ENCODE measurements at places on chromosomes 2 and 18.
A peak's percentile ranks its signal among the peaks of the same experiment; 100 is the strongest.

GRCh38 chr2:222561151-222561550, 94.7 kb downstream of the FARSB start:
- no peak for DNase-seq

GRCh38 chr2:241968417-241968816, 98.9 kb downstream of the RTP5 start:
- no peak for DNase-seq

DNA sequence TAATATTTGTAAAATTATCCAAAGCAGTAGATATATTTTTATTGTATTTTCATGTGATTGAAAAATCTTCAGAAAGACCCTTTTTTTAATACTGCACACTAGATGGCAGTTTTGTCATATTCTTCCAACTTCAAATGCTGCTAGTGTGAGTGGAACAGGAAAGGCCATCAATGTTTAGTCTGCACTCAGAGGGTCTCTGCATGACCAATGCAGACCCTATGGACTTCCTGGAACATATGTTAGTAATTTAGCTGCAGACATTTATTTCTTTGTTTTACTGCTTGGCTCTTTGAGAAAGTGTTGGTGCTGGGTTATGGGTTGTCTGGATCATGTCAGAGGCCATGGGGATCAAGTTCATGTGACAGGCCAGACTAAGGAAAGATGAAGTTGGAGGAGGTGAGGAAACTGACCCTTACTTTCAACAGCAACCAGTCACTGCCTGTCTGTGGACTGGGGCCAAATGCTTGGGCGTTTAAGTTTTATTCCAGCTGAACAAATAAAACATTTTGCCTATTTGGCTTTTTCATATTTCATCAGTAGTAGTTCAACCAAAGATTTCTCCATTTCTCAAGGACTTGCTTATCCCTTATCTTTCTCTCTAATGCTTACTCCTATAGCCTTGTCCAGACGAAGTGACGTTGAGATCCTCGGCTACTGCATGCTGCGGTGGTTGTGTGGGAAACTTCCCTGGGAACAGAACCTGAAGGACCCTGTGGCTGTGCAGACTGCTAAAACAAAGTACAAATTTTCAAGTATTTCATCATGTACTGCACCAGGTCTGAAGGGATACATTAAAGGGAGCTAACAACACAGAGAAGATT, 84.8 kb downstream of the VRK2 start:
- peak; percentile 68 for DNase-seq

GRCh38 chr18:32511147-32511546, 40.5 kb upstream of the GAREM1 start:
- DNase-seq = no peak

DNA sequence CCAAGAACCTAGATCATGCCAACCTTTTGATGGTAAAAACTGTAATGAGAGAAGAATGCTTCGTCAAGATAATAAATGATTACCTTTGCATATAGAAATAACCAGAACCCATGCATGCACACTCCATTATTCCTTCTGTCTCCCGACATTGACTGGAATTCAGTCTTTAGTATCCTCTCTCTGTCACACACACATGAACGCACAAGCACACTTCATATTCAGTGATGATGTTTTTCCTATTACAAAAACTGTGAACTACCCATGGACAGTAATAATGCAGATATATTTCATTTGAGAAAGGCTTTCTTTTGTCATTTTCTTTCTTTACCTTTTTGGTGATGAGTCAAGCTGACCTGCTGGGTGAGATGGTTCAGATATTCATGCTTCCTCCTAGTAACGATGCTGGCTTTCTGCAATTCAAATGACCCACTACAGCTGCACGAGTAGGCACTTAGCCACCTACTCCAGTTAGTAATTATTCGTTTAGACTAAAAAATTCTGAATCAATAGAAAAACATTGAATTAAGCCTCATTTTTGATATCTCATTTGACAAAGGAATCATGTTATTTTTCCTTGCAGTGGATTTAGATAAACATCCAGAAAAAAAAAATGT, 382.2 kb downstream of the TGIF1 start:
- no peak for DNase-seq

DNA sequence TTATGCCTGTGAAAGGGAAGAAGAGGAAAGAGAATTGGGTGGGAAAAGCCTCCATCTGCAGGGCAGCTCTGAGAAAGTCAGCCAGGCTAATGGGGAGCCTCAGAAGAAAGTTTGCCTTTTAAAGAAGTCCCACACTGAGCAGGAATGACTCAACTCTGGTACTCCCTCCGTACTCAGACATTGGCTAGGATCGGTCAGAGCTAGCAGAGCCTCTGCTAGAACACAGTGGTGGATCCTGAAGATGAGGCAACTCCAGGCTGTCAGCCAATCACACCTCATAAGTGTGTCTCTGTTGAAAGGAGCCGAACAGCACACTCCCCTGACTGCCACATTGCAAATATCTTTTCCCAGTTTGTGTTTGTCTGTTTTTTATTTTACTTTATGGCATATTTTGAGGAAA, 96.9 kb downstream of the HNRNPLL start:
- no peak for DNase-seq

- DNase-seq = no peak
Observed at GRCh38 chr2:133365117-133365516, 203.1 kb downstream of the NCKAP5 start.

- no peak for DNase-seq
Observed at GRCh38 chr2:45103351-45104345, 94.4 kb upstream of the SIX2 start.

DNA sequence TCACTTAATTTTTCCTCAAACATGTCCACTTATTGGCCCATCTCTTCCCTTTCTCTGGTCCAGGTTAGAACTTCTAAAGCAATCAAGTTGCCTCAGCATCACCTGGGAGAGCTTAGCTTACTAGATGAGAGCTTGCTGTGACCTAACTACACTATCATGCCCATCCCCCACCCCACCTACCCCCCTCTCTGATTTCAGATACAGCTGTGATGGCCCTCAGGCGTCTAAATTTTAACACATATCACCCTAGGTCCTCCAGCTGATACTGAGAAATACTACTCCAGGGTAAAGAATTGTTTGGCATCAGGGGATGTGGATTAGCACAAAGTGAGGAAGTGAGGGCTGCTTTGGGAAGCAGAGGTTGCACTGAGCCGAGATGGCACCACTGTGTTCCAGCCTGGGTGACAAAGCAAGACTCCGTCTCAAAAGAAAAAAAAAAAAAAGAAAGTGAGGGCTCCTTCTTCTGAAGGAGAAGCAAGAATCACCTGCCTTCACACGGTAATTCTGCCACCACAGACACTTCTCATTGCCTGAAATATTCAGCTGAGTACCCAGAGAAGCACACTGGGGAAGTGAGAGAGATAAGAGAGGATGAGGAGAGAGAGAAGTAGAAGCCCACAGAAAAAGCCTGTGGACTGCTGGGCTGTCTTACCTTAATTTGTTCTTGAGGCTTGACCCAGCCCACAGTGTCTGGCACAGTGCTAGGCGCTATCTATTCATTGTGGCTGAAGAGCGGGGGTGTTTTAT, 263.4 kb downstream of the ASXL3 start:
- no peak for DNase-seq

DNA sequence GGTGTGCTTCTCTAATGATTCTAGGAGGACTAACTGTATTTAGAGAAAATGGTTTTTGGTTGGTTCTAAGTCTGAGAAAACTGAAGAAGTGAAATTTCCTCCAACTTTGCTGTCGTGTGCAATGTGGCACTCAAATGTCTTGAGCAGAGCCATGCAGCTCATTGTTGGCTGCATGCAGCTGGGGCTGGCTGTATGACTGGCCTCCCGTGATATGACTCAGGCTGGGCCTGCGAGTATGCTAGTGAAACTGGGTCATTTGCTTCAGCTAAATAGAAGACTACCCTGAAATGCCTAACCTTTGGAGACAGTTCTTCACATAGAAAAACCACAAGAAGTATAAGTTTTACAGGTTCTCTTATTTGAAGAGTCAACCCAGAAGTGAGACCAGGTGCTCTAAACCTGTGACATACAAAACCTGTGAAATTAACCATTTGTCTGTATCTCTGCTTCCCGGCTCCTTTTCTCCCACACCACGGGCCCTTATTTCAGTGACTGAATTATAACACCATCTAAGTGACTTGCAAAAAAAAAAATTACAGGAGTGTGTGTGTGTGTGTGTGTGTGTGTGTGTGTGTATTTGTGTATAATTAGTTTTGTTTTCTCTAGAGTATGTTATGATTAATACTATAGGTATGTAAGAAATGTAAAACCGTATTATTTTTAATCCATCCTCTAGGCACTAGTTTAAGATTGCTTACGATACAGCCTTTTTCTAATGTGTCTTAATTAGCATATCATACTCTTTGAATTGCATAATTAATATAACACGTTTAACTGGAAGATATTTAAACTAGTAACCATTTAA, 15.9 kb downstream of the POLI start:
- DNase-seq = no peak

- no peak for DNase-seq
Observed at GRCh38 chr2:36912695-36913094, 53.6 kb downstream of the STRN start.

DNA sequence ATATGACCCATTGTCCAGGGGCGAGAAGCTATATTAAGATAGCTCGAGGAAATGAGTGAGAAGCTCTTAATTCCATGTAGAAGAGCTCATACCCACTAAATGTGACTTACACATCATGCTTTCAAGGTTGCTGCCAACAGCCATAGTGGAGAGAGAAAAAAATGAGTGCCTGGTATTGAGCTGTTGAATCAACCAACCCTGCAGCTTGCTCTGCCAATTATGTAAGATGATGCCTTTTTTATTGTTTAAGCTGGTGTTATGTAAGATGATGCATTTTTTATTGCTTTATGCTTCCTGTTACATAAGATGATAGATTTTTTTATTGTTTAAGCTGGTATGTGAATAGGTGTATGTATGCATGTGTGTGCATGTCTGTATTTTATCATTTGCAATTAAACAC, 228.2 kb downstream of the CCDC178 start:
- DNase-seq = no peak

GRCh38 chr2:121075006-121075551, 209.9 kb downstream of the TFCP2L1 start:
- peak; percentile 43 for DNase-seq

DNA sequence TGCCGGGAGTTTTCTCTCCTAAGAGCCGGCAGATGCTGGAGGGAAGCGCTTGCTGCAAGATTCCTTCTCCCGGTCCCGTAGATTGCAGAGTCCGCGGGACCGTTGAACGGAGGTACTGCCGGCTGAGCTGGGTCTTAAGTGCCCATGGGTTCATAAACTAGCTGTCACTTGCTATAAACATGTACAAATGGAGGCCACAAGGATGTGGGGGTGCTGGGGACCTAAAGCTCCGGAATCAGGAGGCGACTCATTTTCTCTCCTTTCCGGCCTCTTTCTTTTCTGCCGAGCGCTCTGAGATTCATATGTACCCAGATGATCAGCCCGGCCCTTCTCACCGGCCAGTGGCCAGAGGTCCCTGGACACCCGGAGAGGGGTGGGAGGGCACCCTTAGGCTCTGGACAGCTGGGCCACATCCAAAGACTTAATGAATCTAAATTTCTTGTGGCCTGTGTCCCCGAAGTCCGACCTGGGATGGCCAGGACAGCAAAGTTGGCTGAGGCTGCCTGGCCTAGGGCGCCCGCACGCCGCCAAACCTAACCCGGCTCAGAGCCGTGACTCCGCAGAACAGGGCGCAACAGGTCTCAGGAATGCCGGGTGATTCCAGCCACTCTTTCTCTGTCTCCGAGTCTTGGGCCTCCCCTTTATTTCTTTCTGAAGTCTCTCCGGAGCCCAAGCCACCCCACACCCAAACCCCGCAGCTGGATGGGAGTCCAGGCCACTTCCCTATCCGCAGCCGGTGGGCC, 2.4 kb upstream of the PAX3 start:
- DNase-seq = no peak

DNA sequence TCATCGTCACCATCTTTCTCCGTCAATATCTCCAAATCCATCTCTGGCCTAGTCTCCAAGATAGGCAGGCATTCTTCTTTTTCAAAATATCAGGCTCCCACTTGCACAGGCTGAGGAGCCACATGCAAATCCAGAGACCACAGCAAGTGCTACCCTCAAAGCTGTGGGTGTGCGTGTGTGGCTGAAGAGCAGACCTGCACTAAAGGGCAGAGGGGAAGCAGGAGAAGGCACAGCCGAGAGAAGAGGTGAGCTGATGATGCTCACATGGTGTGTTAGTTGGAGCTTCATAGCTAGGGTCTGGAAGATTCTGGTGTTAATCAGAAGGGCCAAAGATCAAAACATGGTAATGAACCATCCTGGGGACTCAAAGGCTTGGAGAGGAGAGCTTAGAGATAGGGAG, 3.8 kb downstream of the SPEG start:
- no peak for DNase-seq

- DNase-seq = peak; percentile 43
Observed at GRCh38 chr2:44169155-44169898, 652 bp downstream of the PPM1B start.

GRCh38 chr2:135890835-135891234, 14.6 kb upstream of the MCM6 start:
- no peak for DNase-seq

DNA sequence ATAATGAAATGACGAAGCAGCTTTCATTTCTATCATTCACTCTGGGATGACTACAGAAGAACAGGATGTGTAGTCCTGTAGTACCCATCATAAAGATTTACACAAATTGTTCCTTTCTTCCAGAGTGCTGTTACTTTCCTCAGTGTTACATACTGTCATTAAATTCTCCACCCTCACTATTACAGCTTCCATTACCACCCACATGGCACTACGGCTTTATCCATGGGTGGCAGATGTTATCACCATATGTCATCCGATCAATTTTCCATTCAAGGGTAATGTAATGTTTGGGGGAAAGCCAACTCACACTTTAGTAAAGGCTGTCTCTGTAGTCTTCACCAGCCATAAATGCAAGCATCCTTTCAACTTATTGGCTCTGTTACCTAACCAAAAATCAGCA, 7.1 kb upstream of the CSRNP3 start:
- no peak for DNase-seq

GRCh38 chr2:181984060-181984459, 1.6 kb upstream of the PPP1R1C start:
- DNase-seq = no peak

- DNase-seq = no peak
Observed at GRCh38 chr2:46336283-46336959, 39.2 kb downstream of the EPAS1 start.

DNA sequence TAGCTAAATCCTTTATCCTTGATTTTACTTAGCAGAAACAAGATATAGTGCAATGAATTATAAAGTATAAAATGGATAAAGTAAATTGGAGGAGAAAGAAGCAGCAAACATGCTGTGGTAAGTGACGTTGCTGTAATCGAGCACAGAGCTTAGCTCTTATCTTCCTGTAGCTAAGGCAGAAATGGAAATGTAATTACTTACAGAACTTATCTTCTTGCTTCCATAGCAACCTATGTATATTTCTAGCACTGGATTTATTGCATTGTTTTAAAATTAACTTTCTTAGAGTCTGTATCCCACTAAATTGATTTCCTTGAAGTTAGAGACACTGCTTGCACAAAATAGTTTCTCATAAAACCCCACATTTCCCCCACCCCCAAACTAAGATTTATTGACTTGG, 130.6 kb upstream of the MC4R start:
- DNase-seq = no peak

DNA sequence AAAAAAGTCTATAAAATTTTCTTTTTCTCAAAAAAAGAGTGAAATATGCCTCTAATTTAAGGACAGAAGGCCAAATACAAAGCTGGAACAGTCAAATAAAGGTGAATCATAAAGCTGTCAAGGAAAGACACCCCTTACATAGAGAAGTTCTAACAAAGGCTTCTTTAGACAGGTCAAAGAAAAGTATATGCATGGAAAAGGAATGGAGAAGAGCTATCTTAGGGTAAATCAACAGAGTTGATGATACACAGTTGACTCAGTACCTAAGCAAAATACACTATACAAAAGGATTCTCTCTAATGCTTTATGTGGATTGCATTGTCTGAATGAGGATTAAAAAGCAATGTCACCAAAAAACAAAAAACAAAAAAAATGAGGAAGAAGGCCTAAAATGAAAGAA, 214.8 kb downstream of the TXNL1 start:
- no peak for DNase-seq

Measured in hippocampal formation (tissue), 2 donors.